ENCODE measurements at places on chromosomes 13 and 19.
A peak's percentile ranks its signal among the peaks of the same experiment; 100 is the strongest.

- peak; percentile 10 for DNase-seq
Measured at GRCh38 chr13:32136716-32137115, 105.1 kb downstream of the FRY start.

DNA sequence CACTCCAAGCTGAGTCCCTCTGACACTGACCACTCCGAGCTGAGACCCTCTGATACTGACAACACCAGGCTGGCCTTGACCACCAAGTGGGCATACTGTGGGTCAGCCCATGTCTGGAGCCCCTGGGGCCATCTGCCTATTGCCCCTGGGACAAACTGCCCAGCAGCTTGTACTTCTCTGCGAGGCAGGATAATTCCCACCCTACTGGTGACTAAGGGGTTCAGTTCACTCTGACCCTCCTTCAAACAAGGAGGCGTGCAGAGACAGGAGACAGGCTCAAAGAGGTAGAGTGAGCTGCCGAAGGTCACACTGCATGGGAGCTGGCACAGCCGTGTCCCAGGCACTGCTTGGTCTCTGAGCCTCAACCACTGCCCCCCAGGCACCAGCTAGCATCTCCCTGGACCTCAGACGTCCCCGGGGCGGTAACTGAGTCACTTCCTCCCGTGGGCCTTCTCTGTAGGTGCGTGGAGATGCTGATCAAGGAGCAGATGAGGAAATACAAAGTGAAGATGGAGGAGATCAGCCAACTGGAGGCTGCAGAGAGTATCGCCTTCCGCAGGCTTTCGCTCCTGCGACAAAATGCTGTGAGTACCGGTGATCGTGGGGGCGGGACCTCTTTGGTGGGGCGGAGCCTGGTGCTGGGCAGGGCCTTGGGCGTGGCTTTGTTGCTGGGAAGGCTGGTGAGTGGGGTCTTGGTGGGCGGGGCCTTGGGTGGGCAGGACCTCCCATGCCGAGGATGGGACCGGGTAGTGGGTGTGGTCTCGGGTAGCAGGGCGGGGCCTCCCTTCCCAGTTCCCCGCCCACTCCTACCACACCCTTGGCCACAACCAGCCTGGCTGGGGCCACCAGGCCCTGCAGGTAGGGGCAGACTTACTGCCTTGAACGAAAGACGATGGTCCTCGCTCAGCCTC, 5.8 kb upstream of the USE1 start:
- no peak for DNase-seq

- no peak for DNase-seq
Measured at GRCh38 chr19:7575434-7576040, 20.1 kb upstream of the CAMSAP3 start.

DNA sequence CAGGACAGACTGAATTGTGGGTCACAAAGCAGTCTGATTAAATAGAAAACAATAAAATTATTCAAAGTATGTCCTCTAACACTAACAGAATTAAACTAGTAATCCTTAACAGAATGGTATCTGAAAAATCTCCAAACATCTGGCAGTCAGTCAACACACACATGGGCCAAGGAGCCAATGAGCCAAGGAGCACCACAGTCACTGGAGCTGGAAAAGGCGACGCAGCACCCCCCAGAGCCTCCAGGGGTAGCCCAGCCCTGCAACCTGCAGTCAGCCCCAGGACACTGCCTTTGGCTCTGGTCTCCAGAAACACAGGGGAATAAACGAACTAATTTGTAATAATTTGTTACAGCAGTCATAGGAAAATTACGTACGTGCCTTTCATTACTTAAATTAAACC, 12.3 kb downstream of the TUBGCP3 start:
- DNase-seq, result no peak

- no peak for DNase-seq
Measured at GRCh38 chr13:93655154-93655553, 428.5 kb downstream of the GPC6 start.

GRCh38 chr19:42422092-42422900, 4.9 kb downstream of the LIPE start:
- no peak for DNase-seq

DNA sequence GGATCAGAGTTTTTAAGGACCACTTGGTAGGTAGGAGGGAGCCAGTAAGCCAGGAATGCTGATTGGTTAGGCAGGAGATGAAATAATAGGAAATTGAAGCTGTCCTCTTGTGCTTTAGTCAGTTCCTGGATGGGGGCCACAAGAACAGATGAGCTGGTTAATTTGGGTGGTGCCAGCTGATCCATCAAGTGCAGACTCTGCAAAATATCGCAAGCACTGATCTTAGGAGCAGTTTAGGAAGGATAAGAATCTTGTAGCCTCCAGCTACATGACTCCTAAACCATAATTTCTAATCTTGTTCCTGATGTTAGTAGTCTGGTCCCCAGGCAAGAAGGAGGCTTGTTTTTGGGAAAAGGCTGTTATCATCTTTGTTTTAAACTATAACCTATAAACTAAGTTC, 117.9 kb upstream of the GPR12 start:
- no peak for DNase-seq

GRCh38 chr13:111614613-111615012, 294.2 kb downstream of the TEX29 start:
- DNase-seq, result no peak

GRCh38 chr13:28267497-28267896, 129.2 kb downstream of the PAN3 start:
- DNase-seq, result no peak

- no peak for DNase-seq
Measured at GRCh38 chr13:101655435-101655834, 203.0 kb downstream of the ITGBL1 start.

DNA sequence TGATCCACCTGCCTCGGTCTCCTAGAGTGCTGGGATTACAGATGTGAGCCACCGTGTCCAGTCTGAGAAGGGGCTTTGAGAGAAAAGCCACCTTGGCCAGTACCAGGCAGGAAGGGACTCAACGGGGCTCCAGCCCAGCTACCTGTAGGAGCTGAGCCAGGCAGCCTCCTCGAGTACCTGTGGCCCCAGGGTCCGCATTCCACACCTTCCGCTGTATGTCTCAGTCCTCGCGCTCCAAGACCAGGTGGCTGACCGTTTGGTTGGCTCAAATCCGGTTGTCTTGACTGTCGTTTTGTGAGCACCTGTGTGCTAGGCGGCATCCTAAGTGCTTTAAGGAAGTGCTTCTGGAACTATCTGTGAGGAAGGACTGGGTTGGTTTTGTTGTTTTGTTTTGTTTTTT, 16.2 kb downstream of the MARK4 start:
- no peak for DNase-seq

DNA sequence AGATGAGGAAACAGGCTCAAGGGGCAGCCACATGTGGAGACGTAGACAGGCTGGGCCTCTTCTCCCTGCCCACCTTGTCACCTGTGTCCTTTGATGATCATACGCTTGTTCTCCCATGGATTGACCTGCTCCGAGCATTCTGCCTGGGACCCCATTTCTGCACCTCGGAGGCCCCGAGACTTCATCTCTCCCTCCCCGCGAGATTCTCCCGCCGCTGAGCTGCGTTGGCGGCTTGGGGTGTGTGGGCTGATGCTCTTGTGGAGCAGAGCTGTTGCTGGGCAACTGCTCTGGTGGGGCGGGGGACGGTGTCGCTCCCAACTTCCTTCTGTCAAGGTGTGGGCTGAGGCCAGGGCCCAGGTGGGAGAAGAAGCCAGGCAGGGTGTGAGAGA, 22.1 kb downstream of the MAST3 start:
- no peak for DNase-seq

GRCh38 chr19:10195199-10195519, 406 bp upstream of the DNMT1 start:
- no peak for DNase-seq

All from NCI-H1092 treated with DMSO at 0.1 percent for 48 hours (cell line).